ENCODE measurements at places on chromosomes 13 and 19.

DNA sequence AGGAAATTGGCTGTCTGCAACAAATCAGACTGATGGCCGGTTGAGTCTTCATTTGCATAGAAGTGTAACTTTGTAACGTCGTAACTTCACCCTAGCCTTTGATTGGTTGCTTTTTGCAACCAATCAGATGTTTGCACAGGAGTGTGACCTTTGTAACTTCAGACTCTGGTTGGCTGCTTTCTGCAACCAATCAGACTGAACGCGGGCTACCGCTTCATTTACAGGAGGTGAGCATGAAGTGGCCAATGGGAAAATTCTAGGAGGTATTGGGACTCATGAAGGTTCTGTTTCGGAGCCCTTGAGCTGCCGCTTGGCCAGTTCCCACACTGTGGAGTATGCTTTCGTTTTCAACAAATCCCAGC is 441 bp upstream of the ZNF559 start:
- DNase-seq: no peak
- H3K4me1 ChIP-seq: no peaks in the 10 kb centered on the region
- no peaks in the 10 kb centered on the region for H3K27me3 ChIP-seq
- H3K4me3 ChIP-seq: peak overlapping the region; percentile 86
- H3K36me3 ChIP-seq: no peaks in the 10 kb centered on the region
- H3K27ac ChIP-seq: peak overlapping the region; percentile 94

GRCh38 chr13:38483623-38484022 is 134.0 kb downstream of the UFM1 start:
- no peak overlapping the region for H3K27ac ChIP-seq
- no peak overlapping the region for H3K4me3 ChIP-seq
- H3K4me1 ChIP-seq: no peaks in the 10 kb centered on the region
- H3K27me3 ChIP-seq: no peaks in the 10 kb centered on the region
- no peaks in the 10 kb centered on the region for H3K36me3 ChIP-seq

- H3K4me1 ChIP-seq: peaks cover 6% of the 10 kb centered on the region
- no peaks in the 10 kb centered on the region for H3K36me3 ChIP-seq
- no peak overlapping the region for H3K27ac ChIP-seq
- no peaks in the 10 kb centered on the region for H3K27me3 ChIP-seq
Observed at GRCh38 chr19:31314849-31315629, 34.2 kb downstream of the TSHZ3 start.

- no peak for DNase-seq
- H3K36me3 ChIP-seq: no peaks in the 10 kb centered on the region
- no peaks in the 10 kb centered on the region for H3K27me3 ChIP-seq
- no peaks in the 10 kb centered on the region for H3K4me1 ChIP-seq
- H3K27ac ChIP-seq: no peak overlapping the region
Observed at GRCh38 chr13:38824342-38824741, 137.5 kb downstream of the FREM2 start.

DNA sequence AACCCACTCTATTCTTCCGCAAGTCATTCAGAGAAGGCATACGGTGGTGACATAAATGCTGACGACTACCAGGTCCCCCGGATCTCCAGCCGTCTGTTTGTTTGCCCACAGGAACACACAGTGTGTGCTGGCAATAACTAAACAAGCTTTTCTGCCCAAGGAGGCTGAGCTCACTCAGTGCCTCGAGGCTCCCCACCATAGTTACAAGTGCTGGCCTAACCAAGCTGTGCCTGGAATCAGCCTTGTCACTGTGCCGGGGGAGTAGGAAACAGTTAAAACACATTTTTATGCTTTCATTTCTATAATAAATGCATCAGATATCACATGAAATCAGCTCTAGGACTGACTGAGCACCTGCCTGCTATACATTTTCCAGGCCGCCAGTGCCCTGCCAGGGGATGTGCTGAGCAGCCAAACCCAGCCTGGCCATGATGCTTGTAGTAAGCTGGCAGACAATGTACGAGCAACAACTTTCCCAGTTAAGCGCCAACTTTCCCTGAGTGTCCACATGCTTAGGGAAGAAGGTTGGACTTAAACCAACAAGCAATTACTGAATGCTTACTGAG is 28.1 kb downstream of the BRD4 start:
- peaks cover 9% of the 10 kb centered on the region for H3K4me1 ChIP-seq
- no peaks in the 10 kb centered on the region for H3K27me3 ChIP-seq

- H3K4me3 ChIP-seq: no peak overlapping the region
- H3K36me3 ChIP-seq: no peaks in the 10 kb centered on the region
- no peak overlapping the region for H3K27ac ChIP-seq
- H3K27me3 ChIP-seq: no peaks in the 10 kb centered on the region
- H3K4me1 ChIP-seq: no peaks in the 10 kb centered on the region
- no peak for DNase-seq
Observed at GRCh38 chr13:21243045-21243897, 66.8 kb downstream of the MRPL57 start.

DNA sequence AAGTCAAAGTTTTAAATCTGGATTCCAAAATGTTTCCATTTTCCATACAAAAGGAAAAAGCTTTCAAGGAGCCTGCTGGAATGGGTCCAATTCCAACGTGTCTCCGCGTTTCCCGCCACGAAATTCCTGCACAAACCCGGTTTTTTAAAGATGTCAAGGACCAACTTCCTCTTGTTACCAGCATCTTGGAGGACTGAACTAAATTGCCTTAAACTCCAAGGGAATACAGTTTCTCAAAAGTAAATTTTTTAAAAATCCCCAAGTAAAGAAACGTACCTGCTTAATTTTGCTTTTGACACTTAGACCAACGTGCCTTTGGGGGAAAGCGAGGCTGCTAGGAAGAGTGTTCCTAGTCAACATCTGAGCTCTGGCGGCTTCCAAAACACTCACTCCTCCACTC is 12.3 kb upstream of the SOX1 start:
- H3K27me3 ChIP-seq: peaks cover 97% of the 10 kb centered on the region
- H3K4me1 ChIP-seq: no peaks in the 10 kb centered on the region
- no peak overlapping the region for H3K4me3 ChIP-seq
- H3K36me3 ChIP-seq: no peaks in the 10 kb centered on the region
- no peak overlapping the region for H3K27ac ChIP-seq

- no peaks in the 10 kb centered on the region for H3K27me3 ChIP-seq
- DNase-seq: no peak
- no peaks in the 10 kb centered on the region for H3K36me3 ChIP-seq
- no peak overlapping the region for H3K27ac ChIP-seq
- no peaks in the 10 kb centered on the region for H3K4me1 ChIP-seq
Observed at GRCh38 chr19:56301155-56301554, 13.5 kb downstream of the ZSCAN5A start.

- no peak overlapping the region for H3K27ac ChIP-seq
- no peak overlapping the region for H3K4me3 ChIP-seq
- no peak for DNase-seq
- H3K4me1 ChIP-seq: no peaks in the 10 kb centered on the region
- no peaks in the 10 kb centered on the region for H3K36me3 ChIP-seq
Observed at GRCh38 chr13:65613004-65613403, 1617.1 kb downstream of the PCDH9 start.

GRCh38 chr19:35868172-35868822 is at the start of gene APLP1:
TSS of gene APLP1 (plus strand) at chr19:35868574. CDS start at chr19:35868637, 63 bp downstream.
- peaks cover 13% of the 10 kb centered on the region for H3K4me1 ChIP-seq
- peak; percentile 61 for DNase-seq
- no peaks in the 10 kb centered on the region for H3K36me3 ChIP-seq
- H3K27me3 ChIP-seq: peaks cover 3% of the 10 kb centered on the region
- H3K27ac ChIP-seq: no peak within 1 kb of the TSS

DNA sequence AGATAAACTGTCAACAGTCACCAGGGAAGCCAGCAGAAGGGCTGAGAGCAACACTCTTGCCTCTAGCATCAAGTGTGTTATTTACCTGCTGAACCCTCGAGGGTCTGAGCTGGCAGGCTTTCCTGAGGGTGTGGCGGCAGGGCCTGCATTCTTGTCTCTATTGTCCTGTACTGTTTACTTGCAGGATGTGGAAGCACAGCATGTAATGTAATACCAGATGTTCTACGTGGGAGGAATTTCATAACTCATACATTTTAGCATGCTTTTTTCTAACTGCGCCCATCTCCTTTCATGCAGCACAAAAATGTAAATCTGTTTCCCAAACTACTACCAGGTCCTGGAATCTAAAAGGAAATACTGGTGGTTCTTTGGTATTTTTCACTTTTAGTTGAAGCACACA is 153.1 kb downstream of the RGCC start:
- H3K4me3 ChIP-seq: no peak overlapping the region
- peaks cover 15% of the 10 kb centered on the region for H3K4me1 ChIP-seq
- H3K27me3 ChIP-seq: no peaks in the 10 kb centered on the region

DNA sequence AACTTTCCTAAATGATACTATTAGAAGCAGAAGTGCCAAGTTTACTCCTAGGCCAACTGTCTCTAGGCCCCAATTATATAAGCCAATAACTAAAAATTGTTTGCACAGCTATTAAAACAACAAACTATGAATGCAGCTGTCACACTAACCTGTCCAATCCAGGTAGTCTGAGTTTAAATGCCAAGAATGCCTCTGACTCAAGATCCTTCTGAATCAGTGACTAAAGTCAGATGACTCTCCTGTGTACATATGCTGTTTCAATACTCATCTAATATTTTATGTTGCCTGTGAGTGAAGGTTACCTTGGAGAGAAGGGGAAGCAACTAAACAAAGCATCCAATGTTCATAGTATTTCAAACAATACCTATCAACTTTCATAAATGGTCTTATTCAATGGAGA is 257.0 kb downstream of the ENOX1 start:
- no peak for DNase-seq
- H3K27ac ChIP-seq: no peak overlapping the region

- no peak overlapping the region for H3K27ac ChIP-seq
- no peak for DNase-seq
- H3K4me1 ChIP-seq: no peaks in the 10 kb centered on the region
- no peak overlapping the region for H3K4me3 ChIP-seq
- no peaks in the 10 kb centered on the region for H3K27me3 ChIP-seq
Observed at GRCh38 chr13:48602296-48603016, 51.3 kb upstream of the CYSLTR2 start.

DNA sequence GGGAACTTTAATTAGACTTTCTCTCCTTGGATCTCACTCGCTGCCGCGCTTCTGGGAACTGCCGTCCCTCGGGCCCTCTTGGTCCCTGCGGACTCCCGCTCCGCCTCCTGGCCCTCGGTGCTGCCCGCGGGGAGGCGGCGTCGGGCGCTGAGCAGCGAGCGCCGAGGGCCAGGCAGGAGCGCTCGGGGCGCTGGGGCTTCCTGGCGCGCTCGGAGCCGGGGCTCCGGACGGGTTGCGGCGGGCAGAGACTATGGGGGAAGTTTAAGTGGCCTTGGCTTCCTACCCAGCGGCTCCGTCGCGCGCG is 704 bp downstream of the CHST8 start:
- peak overlapping the region; percentile 75 for H3K4me3 ChIP-seq
- H3K27me3 ChIP-seq: peaks cover 82% of the 10 kb centered on the region
- no peak for DNase-seq

GRCh38 chr13:36445278-36445677 is 13.0 kb downstream of the CCNA1 start:
- no peaks in the 10 kb centered on the region for H3K4me1 ChIP-seq
- DNase-seq: no peak
- H3K27me3 ChIP-seq: no peaks in the 10 kb centered on the region
- no peaks in the 10 kb centered on the region for H3K36me3 ChIP-seq
- no peak overlapping the region for H3K27ac ChIP-seq

GRCh38 chr19:58217607-58218391 is 10.9 kb upstream of the ZNF544 start:
- H3K4me3 ChIP-seq: no peak overlapping the region
- no peak for DNase-seq
- H3K4me1 ChIP-seq: no peaks in the 10 kb centered on the region
- H3K36me3 ChIP-seq: peaks cover 9% of the 10 kb centered on the region
- H3K27ac ChIP-seq: no peak overlapping the region

DNA sequence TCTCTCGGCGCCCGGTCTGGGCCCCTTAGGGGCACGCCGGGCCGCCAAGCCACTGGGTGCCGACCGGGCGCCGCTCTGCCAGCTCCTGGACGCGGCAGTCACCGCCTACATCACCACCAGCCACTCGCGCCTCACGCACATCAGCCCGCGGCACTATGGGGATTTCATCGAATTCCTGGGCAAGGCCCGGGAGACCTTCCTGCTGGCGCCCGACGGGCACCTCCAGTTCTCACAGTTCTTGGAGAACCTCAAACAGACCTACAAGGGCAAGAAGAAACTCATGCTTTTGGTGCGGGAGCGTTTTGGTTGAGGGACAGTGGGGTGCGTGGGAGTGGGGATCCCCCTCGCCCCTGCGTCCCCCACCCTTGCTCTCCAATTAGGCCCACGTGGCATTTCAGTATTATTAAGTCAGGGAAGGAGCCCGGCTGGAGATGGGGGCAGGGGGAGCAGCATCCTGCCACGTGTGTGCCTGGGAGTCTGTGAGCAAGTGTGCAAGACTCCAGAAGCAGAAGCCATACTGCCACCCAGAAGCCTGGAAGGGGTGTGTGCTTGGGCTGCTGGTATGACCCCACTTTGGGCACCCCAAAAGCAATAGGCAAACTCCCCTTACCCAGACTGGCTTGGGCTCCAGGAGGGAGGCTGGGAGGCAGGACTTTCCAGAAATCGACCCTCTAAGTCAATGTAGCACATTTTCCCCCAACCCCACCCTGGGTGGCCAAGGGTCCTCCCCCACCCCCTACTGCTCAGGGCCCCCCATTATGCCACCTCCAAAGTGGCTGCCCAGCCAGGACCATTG is 35.7 kb downstream of the ZSWIM4 start:
- H3K4me3 ChIP-seq: no peak overlapping the region
- no peaks in the 10 kb centered on the region for H3K27me3 ChIP-seq
- H3K36me3 ChIP-seq: no peaks in the 10 kb centered on the region

- H3K36me3 ChIP-seq: no peaks in the 10 kb centered on the region
- H3K27me3 ChIP-seq: no peaks in the 10 kb centered on the region
- H3K4me3 ChIP-seq: no peak overlapping the region
- DNase-seq: no peak
- no peak overlapping the region for H3K27ac ChIP-seq
- H3K4me1 ChIP-seq: no peaks in the 10 kb centered on the region
Observed at GRCh38 chr13:31012655-31013024, 80.2 kb downstream of the TEX26 start.

GRCh38 chr19:19081642-19082151 is 17.9 kb downstream of the SLC25A42 start:
- H3K27ac ChIP-seq: no peak overlapping the region
- H3K4me3 ChIP-seq: no peak overlapping the region
- no peaks in the 10 kb centered on the region for H3K4me1 ChIP-seq

DNA sequence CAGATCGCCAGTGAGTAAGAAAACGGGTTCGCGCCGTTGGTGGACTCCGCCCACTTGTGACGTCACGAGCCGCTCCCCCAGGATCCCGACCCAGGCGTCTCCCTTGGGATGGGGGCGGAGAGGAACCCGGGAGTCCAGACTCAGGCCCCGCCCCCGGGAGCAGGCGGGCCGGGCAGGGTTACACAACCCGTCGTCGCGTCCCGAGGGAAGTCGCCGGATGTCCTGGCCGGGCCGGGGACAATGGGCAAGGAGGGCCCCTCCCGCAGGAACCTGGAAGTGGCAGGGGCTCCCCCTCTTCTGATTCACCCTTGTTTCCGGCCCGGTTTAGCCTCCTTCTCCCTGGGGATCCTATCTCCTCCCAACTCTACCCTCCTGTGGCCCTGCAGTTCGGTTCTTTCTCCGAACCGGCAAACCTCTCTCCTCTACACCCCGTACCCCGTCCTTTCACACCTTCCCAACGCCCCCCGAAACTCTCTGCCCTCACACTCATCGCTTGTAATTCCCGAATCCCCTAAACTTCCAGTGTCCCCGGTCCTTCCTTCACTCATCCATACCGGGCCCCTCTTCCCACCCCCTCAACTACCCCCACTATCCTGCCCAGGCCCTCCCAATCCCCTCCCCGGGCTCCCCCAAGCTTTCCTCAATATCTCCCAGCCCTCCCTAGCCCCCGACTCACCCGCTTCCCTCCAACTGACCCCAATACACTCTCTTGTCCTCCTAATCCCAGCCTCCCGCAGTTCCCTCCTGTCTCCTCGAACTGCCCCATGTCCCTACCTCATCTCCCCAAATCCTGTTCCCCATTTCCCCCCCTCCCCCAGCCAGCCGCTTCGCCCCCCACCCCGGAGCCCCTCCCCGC is 20.0 kb upstream of the ERCC1 start:
- no peaks in the 10 kb centered on the region for H3K36me3 ChIP-seq
- no peaks in the 10 kb centered on the region for H3K27me3 ChIP-seq
- H3K4me3 ChIP-seq: peak overlapping the region; percentile 51
- peak overlapping the region; percentile 100 for H3K27ac ChIP-seq
